ENCODE measurements at places on chromosomes 2 and 18.

- no peak for DNase-seq
Observed at GRCh38 chr2:26487192-26487591, 9.3 kb upstream of the OTOF start.

GRCh38 chr18:44851856-44852621 is 171.4 kb downstream of the SETBP1 start:
- DNase-seq = no peak

GRCh38 chr2:132680544-132680943 is 10.5 kb upstream of the LYPD1 start:
- DNase-seq = no peak

GRCh38 chr18:31773774-31774476 is 13.2 kb upstream of the SLC25A52 start:
- no peak for DNase-seq

DNA sequence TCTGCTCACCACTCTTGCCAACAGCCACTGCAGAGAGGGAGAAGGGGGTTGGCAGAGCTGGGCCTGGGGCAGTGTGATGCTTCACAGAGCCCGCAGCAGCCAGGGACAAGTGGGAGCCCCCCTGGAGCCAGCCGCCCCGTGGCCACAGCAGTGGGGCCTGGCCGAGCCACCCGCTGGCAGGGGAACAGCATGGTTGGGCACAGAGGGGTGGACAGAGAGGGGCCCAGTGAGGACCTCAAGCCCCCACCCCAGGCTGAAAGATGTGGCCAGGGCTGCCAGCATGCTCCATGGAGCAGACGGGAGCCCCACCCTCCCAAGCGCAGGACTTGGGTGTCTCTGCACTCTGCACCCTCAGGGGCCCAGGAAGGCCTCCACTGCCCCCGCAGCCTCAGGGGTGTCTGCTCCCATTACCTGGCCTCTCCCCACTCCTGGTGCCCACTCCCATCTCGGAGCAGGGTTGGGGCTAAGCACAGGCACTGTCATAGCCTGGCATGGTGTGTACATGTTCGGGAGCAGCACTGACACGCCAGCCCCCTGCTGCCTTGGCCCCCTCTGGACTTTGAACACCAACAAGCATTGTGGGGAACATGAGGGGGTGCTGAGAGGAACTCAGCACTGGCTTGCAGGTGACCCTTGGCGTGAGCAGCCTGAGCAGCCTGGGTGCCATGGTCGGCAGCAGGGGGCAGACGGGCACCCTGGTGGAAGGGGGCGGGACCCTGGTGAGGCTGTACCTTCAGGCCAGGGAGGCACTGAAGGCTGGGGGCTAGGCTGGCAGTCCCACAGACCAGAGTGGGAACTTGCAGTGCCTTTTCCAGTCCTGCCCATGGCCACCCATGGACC is 279.6 kb upstream of the CYP26B1 start:
- DNase-seq = no peak

DNA sequence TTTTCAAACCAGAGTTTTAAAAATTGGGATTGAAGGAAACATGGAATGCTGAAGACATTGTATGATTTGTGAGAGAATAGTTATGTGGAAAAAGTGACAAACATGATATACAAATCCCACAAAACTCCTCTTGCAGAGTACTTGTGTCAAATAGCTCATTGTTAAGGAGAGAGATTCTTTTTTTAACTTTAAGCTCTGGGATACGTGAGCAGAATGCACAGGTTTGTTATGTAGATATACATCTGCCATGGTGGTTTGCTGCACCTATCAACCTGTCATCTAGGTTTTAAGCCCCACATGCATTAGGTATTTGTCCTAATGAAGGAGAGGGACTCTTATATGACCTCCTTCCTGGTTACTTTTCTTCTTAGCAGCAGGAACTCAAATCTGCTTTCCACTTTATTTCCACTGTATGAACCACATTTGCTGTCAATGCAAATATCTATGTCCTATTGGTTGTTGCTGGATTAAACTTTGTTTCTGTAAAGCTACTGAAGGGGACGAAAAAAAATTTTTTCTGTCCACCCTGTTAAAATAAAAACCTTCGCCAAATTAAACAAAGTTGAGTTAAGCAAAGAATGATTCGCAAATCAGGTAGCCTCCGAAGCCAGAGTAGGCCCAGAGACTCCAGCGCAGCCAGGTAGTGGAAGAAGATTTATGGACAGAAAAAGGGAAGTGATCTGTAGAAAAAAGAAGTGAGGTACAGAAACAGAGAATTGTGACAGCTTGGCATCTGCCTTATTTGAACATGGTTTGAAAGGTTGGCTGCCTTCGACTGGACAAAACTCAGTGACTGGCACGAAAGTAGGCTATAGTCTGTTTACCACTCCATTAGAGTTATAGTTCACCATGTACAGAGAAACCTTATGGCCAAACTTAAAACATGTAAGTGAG is 430.1 kb upstream of the CHST9 start:
- DNase-seq = no peak

- no peak for DNase-seq
Observed at GRCh38 chr2:205660521-205661124, 21.7 kb upstream of the NRP2 start.

- DNase-seq = no peak
Observed at GRCh38 chr2:192535956-192536921, 341.5 kb upstream of the TMEFF2 start.

DNA sequence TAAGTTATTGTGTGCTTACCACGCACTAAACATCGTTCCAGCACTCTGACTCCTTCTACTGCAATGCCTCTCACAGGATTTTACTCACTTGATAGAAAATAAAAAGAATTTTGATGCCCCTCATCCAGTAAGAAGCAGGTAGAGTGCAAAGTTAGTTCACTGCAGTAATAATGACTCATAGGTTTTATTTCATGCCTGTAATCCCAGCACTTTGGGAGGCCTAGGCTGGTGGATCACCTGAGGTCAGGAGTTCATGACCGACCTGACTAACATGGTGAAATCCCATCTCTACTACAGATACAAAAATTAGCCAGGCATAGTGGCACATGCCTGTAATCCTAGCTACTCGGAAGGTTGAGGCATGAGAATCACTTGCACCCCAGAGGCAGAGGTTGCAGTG is 190.6 kb downstream of the RAD51AP2 start:
- DNase-seq = no peak

DNA sequence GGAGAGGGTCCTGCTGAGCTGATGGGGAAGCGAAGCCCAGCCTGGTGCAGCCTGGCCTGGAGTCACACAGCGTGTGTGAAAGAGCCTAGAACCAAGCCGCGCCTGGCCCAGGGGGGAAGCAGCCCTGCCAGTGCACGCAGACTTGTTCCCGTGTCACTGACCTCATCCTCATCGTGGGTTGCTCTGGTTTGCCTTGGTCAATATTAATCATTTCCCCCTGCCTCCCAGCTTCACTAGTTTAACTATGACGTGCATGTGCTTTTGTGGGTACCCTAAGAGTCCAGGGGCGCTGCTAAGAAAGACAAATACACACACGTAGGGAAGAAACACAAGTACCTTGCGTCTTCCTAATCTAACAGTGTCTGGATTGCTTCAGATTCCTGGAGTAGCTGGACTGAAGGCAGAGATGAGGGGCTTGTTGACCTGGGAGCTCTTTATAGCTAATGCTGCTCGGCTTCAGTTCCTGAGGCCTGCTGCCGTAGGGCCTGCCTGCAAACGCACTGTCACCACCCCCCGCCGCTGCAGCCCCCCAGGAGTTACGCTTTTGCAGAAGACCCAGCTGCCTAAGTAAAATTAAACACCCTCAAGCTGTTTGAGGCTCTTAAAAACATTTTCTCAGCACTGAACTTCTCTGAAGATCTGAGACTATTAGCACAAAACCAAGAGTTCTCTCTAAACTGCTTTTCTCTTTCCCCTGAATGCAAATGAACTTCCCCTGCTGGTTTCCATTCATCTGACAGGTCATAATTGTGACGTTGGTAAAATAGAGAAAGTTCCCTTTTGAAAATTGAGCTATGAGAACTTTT is 159.2 kb downstream of the FAM210A start:
- DNase-seq = no peak

- no peak for DNase-seq
Observed at GRCh38 chr2:58517881-58518280, 276.8 kb upstream of the FANCL start.

GRCh38 chr2:40178971-40179370 is 272.9 kb downstream of the SLC8A1 start:
- DNase-seq = no peak

- DNase-seq = no peak
Observed at GRCh38 chr2:227464361-227464760, 7.6 kb upstream of the AGFG1 start.

DNA sequence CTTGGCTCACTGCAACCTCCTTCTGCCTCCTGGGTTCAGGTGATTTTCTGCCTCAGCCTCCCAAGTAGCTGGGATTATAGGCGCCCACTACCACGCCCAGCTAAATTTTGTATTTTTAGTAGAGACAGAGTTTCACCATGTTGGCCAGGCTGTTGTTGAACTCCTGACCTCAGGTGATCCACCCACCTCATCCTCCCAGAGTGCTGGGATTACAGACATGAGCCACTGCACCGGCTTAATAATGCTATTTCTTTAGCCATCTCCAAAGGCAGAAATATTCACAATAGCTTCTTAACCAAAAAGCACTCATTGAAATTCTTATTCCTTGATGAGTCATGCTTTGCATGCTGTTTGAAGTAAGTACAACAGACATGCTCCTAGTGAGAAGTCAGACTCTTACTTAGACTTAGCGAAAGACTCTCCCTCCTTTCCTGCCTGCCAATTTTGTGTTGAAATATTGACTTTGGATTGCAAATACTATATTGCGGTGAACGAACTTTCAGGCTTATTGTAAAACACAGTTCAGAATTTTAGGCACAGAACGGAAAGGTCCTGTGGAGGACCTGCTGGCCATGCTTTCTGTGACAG is 4.4 kb downstream of the ACTR3 start:
- DNase-seq = peak; percentile 33

- DNase-seq = no peak
Observed at GRCh38 chr2:74975016-74975415, 16.6 kb downstream of the POLE4 start.

- DNase-seq = no peak
Observed at GRCh38 chr18:364256-364826, 96.5 kb upstream of the THOC1 start.

DNA sequence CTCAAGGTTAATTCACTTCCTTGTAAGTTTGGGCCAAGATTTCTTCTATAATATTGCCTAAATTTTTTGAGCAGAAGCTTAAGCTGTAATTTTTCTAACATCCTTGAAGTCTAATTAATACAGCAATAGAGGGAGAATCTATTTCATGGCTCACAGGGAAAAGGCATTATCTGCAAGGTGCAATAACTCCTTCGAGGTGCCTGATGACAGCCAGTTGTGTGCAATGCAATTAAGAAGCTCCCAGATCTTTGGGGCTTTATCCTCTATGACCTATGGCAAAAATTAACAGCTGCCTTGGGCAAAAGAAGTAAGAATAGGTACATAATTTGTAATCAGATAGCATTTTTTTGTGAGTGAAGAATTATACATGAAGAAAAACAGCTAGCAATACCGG is 554.6 kb upstream of the SALL3 start:
- no peak for DNase-seq

- no peak for DNase-seq
Observed at GRCh38 chr2:19235308-19235707, 123.1 kb downstream of the OSR1 start.

- no peak for DNase-seq
Observed at GRCh38 chr2:182444170-182444569, 17.3 kb upstream of the PDE1A start.

GRCh38 chr2:240961910-240962299 is 36.5 kb upstream of the SNED1 start:
- DNase-seq = no peak

GRCh38 chr18:58217052-58217451 is 173.0 kb downstream of the NEDD4L start:
- no peak for DNase-seq

DNA sequence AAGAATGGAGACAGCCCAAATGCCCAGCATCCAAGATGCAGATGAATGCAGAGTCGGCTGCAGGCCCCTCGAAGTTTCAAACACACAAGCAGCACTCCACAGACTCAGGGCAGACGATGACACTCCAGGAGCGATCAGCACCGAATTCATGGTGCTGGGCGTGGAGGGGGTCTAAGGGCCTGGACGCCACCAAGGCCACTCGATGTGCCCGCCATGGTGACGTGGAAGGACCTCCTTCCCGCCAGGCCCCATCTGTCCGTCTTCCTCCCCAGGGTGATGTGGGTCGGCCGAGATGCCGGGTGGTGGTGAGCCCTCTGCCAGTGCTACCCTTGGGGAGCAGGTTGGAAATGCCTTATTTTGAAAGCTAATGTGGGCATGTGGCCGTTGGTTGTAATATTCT is 9.4 kb downstream of the KIF1A start:
- no peak for DNase-seq

DNA sequence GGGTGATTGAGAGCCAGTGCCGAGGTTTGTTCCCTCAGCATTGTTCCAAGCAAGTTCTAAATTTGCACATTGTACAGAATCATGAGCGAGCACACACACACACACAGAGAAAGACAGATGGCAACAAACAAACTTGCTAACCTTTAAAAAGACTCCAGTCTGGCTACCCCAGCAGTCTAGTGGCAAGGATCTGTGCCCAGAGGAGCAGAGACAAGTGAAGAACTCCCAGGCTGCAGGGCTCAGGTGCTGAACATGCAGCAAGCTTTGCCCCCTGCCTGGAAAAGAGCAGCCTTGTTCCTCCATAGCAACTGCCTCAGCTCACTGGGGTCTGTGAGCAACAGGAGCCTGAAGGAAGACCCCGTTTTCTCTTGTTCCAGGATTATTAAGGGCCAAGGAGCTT is 169.2 kb upstream of the CCDC68 start:
- no peak for DNase-seq

GRCh38 chr2:185608799-185609198 is 129.8 kb upstream of the FSIP2 start:
- DNase-seq = no peak

DNA sequence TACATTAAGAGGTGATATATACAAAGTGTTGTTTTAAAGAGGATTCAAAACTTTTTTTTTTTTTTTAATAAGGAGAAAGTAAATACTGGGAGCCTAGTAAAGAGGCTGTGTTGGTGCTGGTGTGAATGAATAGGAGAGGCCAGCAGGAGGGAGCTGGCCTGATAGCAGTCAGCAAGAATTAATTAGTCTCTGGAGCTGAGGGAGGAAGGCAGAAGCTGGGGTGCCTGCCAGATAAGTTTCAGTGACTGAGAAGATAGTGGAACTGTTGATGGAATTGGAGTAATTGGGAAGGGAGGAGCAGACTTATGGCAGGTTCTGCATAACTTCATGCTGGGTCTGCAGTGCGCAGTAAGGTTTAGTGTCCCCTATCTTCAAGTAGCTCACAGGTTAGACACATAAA is 36.2 kb upstream of the SNORC start:
- DNase-seq = no peak

- no peak for DNase-seq
Observed at GRCh38 chr2:168850846-168851245, 39.4 kb downstream of the SPC25 start.

DNA sequence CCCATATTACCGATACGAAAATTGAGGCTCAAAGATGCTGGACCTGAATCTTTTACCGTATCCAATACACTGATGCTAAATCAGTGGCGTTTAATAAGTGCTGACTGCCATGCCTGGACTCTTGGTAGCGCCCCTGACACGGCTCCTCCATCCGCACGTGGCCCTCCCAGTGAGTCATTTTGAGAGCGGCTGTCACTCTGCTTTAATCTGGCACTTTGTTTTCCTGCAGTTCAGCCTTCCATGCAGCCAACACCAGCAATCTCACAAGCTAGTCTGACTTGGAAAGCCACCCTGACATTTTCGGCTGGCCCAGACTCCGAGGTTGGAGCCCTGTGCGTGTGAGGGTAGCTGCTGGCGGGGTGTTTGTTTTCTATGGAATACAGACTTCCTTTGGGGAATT is 155.1 kb upstream of the LMAN1 start:
- DNase-seq = no peak
